Astrocyte of the spinal cord (primary cell): ENCODE measurements at places on chromosomes 7 and 10.
A peak's percentile ranks its signal among the peaks of the same experiment; 100 is the strongest.

- peak; percentile 25 for DNase-seq
Measured at GRCh38 chr10:15370212-15370855, 755 bp downstream of the FAM171A1 start.

GRCh38 chr7:117193564-117193963 lies 129.3 kb downstream of the WNT2 start:
- DNase-seq = no peak

DNA sequence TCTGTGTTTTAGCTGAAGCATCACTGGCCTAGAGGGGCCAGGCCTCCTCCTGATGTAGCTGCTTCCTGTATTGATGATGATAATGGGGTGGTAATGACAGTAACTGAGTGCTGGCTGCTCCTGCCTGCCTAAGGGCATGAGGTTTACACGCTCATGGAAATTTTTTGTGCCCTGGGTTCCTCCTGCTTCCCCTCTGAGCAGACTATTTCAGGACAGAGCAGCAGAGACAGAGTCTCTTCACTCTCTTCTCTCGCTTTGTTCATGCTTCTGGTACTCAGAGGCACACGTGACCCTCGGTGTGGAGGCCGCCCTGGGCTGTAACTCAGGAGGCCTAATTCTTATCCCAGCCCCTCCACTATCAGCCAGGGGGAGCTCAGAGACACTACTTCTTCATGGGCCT lies 27.9 kb downstream of the LRRC20 start:
- no peak for DNase-seq

GRCh38 chr10:85651497-85651882 lies 715.1 kb downstream of the GRID1 start:
- peak; percentile 56 for DNase-seq

DNA sequence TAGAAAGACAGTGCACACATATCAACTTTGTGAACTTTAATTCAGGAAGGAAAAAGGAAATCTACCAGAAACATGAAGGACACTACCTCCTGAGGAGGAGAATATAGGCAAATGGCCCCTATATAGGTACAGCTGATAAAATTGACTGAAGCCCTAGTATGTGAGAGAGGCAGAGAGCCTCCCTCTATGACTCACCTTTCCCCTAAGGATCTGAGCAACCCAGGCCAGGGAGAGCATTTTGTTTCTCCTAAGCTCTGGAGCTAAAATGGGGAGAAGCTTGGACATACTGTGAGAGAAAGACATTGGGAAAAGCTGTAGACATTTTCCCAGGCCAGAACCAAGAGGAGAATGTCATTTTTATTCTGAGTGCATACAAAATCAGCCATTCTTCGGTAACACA lies 303.5 kb downstream of the AHR start:
- DNase-seq = no peak

DNA sequence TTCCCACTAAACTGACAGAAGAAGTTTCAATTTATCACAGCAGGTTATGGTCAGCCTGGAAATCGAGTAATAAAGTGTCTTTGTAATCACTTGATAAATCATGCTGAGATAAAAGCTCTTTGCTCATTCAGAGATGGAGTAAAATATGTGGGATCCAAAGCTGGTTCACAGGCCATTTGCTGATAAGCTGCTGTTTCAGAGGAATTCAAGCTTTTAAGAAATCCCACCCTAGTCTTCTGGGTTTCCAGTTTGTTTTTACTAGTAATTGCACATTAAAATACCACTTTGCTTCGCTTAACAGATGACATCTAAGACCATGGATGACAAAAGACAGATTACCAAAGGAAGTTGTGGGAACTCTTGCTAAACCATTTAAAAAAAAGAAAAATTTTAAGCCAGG lies 37.4 kb upstream of the CDK6 start:
- DNase-seq = peak; percentile 39

- DNase-seq = no peak
Measured at GRCh38 chr7:158102897-158103296, 484.7 kb downstream of the PTPRN2 start.

DNA sequence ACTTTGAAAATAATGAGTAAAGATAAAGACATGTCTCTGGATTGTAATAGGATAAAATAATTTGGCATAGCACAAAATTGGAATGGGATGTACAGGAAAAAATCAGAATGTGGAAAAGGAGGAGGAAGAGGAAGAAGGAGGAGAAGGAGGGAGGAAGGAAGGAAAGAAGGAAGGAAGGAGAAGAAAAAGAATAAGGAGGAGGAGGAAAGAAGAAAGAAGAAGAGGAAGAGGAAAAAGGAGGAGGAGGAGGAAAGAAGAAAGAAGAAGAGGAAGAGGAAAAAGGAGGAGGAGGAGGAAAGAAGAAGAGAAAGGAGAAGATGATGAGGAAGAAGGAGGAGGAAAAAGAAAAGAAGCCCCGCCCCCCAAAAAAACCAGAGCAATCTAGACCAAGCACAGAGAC lies 95.9 kb downstream of the ST8SIA6 start:
- DNase-seq = no peak

- DNase-seq = peak; percentile 10
Measured at GRCh38 chr7:147432079-147432478, 1158.5 kb upstream of the C7orf33 start.

- no peak for DNase-seq
Measured at GRCh38 chr7:33937871-33938270, 32.5 kb downstream of the BMPER start.

- DNase-seq = no peak
Measured at GRCh38 chr10:1412531-1413189, 324.7 kb downstream of the ADARB2 start.

DNA sequence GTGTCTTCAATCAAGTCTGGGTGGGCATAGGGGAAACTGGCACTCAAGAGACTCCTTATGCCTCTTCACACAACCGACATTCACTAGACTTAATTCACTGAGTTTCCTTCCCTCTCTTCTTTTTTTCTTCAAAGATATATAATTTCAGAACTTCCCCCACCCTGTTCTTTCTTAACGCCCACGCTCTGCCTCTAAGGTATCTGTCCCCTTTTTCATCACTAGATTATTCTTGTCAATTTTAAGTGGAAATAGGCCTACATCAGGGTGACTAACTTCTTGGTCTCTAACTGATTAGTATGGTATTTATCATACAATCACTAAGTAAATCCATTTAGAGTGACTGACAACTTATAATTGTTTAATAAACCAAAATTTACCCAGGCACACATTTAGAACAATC lies 126.7 kb downstream of the CDCA7L start:
- no peak for DNase-seq

GRCh38 chr10:9911488-9911887 lies 1106.2 kb upstream of the CELF2 start:
- DNase-seq = no peak

- peak; percentile 93 for DNase-seq
Measured at GRCh38 chr10:89351780-89352597, 24.2 kb downstream of the IFIT3 start.

DNA sequence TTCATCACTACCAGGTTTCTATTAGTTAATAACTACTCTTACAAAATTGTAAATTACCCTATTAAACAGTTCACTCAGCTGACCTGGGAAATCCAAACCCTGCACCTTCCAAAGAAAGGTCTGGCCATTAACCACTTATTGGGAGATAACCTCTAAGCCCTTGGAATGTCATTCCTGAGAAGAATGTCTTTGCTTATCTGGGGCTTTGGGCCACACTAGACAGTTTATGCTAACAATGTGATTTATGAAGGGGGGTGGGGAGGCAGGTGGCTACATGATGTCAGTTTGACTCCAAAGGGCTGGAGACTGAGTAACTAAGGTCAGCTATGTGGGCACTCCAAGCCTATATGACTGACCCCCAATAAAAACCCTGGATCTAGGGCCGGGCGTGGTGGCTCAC lies 50.7 kb downstream of the AKR1D1 start:
- no peak for DNase-seq

DNA sequence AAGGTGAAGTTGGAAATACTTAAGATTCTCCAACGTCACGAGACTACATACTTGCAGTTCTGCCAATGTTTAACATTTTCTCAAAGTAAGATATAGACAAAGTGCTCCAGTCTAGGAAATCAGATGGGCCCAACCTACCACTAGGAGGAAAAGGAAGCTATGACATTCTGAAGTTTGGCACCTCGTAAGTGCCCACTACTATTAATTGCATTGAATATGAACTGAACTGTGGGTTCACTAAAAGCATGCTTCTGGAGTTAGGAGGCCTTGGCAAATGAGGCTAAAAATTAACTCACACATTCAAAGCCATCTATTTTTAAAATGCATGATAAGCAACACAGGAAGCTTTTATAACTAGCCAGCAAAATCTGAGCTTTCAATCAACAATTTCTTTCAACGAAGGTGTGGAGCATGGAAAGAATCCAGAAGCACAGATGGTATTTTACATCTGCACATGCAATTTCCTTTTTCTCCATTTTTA lies 149.7 kb downstream of the LRRTM3 start:
- no peak for DNase-seq

GRCh38 chr10:102601639-102602038 lies 42.6 kb upstream of the TRIM8 start:
- no peak for DNase-seq

DNA sequence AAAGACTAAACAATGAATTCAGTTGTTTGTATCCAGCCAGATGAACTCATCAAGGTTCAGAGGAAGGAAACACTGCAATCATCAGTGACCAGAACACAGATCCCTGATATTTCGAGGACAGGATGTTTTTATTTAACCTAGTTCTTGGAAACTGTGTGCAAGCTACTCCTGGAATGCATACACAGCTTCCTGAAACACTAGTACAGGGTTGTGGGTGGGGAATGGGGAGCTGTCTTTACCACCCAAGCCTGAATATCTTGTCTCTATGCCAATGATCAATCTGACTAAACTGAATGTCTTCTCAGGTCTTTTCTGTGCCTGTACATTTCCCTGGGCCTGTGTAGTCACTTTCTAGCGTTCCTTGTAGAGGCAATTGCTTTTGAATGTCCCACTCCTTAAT lies 374.6 kb downstream of the CALN1 start:
- DNase-seq = no peak

DNA sequence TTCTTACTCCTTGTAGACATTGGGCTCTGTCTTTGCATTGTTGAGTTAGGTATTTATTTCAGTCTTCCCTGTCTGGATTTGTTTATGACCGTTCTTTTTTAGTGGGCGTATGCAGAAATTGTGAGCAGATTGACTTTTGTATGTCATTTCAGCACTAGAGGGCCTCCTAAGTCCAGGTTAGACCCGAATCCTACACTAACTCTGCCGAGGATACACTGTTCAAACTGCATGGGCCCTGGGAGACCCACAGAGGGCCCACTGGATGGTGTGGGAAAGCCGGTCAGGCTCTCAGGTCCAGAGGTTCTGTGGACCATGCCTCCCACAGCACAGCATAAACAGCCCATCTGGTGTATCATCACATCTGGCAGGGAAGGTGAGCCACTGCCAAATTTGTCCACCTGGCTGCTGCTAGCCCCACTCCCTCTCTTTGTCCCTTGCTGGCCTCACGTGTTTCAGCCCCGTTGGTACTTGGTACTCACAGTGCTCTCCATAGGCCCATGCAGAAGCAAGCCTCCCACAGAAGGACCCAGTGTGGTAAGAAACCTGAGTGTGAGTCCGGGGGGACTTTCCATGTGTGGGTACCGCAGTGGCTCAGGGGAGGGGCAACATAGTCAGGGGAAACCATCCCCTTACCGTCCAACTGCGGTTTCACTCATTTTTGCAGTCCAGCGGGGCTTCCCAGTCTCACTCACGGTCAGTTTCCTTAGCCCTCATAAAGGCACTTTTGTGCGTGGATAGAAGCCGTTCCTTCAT lies 112.8 kb downstream of the APBB1IP start:
- DNase-seq = no peak

DNA sequence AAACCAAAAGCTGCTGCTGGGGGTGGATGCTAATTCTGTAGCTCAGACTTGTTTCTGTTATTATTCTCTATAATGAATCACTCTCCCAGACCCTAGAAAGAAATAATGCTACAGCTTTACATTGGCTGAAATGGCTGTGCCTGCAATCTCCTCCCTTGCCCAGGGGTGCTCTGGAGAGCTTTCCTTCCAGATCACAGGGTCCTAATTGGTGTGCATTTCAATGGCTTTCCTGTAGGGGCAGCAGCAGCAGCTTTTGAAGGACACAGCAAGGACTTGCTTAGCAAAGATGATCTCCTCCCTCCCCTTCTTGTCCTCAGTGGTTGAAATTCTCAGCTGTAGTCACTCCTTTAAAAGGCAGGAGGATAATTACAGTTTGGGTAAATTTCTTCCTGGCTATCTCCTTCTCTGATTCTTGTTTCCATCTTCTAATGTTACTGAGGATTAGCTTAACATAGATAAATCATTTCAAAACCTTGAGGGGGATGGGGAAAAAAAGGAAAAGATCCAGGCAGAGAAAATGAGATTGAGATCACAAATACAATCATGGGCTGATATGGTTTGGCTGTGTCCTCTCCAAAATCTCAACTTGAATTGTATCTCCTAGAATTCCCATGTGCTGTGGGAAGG lies 120.2 kb upstream of the CTTNBP2 start:
- peak; percentile 51 for DNase-seq

GRCh38 chr7:141366091-141366621 lies 185.1 kb upstream of the AGK start:
- DNase-seq = peak; percentile 50
